Metanephros (tissue), 2 donors: ENCODE measurements at places on chromosomes 13 and 19. TPM values are rescaled to one million over a fixed set of nuclear protein-coding genes. Genes with fewer than 3 reads are reported as not detected.

DHDH gene
- total RNA-seq: 1.4 TPM

ZNF562 gene
- total RNA-seq: 35.2 TPM

IGFL1 gene
- not detected for total RNA-seq

CEACAM20 gene
- not detected for total RNA-seq

IGLON5 gene
- 1.6 TPM for total RNA-seq

TMEM238 gene
- total RNA-seq: 1.6 TPM

DIRAS1 gene
- 1.6 TPM for total RNA-seq

ATP11A gene
- 48.2 TPM for total RNA-seq

VASP gene
- 121 TPM for total RNA-seq

C5AR1 gene
- total RNA-seq: 8.3 TPM

ZNF382 gene
- total RNA-seq: 14.8 TPM

TNNI3 gene
- 1.1 TPM for total RNA-seq

FCAR gene
- total RNA-seq: 14.2 TPM

DNAAF3 gene
- total RNA-seq: 5.2 TPM

KLK5 gene
- 0.93 TPM for total RNA-seq

PRR36 gene
- 1.9 TPM for total RNA-seq

TEKTIP1 gene
- total RNA-seq: 1.8 TPM

METTL21C gene
- total RNA-seq: 0.82 TPM

ZNF135 gene
- 18.4 TPM for total RNA-seq

CEACAM16 gene
- not detected for total RNA-seq

IGSF23 gene
- 0.76 TPM for total RNA-seq

KLC3 gene
- 4.0 TPM for total RNA-seq

PCDH17 gene
- total RNA-seq: 32.4 TPM

OXGR1 gene
- 2.1 TPM for total RNA-seq

UNC13A gene
- 0.41 TPM for total RNA-seq

REX1BD gene
- 60.1 TPM for total RNA-seq

NR2F6 gene
- total RNA-seq: 53.7 TPM

SCAF1 gene
- 30.1 TPM for total RNA-seq

PGPEP1 gene
- 31.9 TPM for total RNA-seq

CBARP gene
- 2.3 TPM for total RNA-seq

RPS16 gene
- 259 TPM for total RNA-seq

CNFN gene
- 0.76 TPM for total RNA-seq

SBK2 gene
- total RNA-seq: 0.35 TPM

ZNF841 gene
- 20.3 TPM for total RNA-seq

ATP8A2 gene
- total RNA-seq: 4.1 TPM

CLEC17A gene
- total RNA-seq: 1.3 TPM

ZNF626 gene
- 17.6 TPM for total RNA-seq

ZNF208 gene
- total RNA-seq: 33.8 TPM

PEG3 gene
- 71.2 TPM for total RNA-seq

CARD8 gene
- 57.4 TPM for total RNA-seq

RNF225 gene
- not detected for total RNA-seq

KIR3DL2 gene
- not detected for total RNA-seq

LACC1 gene
- total RNA-seq: 2.3 TPM

RAB20 gene
- 23.8 TPM for total RNA-seq

ICAM5 gene
- 2.2 TPM for total RNA-seq
